Progenitor cell of endocrine pancreas (in vitro differentiated cells): ENCODE measurements at places on chromosomes 7 and 10.

- DNase-seq: no peak
These were observed 649.2 kb downstream of the SDK1 start for GRCh38 chr7:3950249-3950648.

DNA sequence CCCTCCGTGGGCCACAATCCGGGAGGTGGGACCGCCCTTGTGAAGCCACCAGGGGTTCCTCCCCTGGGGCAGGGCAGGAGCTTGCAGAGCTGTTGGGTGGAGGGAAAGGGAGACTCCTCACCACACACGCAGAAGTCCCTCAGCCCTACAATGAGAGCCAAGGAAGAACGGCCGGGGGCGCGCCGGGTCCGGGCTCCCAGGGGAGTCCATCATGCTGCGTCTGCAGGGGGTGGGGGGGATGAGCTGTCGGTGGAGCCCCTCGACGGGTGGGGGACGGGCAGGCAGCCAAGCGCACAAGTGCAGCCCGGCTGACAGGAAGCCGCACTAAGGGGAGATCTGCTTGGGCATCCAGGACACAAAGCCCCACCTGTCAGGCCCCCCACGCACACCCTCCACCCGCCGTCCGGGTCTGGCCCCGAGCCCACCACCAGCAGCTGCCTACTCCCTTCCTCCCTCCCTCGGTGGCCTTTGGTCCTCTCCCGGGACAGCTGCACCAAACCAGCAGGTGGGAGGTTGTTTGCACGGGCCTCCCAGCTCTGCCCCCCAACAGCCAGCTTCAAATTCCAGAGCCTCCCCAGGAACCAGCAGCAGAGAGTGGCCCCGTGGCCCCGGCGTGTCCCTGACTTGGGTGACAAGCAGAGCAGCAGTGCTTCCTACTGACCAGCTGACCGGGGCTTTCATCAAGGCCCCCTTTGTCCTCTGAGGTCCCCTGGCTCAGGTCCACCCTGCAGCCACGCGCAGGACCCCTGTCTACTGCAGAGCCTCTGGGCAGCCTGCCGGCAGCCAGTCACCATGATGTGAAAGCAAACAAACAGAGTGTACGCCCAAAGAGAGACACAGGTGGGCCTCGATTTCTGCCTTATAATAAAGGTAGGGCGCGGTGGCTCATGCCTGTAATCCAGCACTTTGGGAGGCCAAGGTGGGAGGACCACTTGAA lies 50.3 kb downstream of the HIP1 start:
- no peak for DNase-seq

GRCh38 chr7:121166916-121167315 lies 161.9 kb upstream of the WNT16 start:
- no peak for DNase-seq

GRCh38 chr7:32175099-32175498 lies 104.9 kb upstream of the PDE1C start:
- DNase-seq: no peak

GRCh38 chr7:12949060-12949931 lies 261.9 kb downstream of the ARL4A start:
- no peak for DNase-seq

GRCh38 chr7:26052706-26053105 lies 99.3 kb upstream of the NFE2L3 start:
- DNase-seq: no peak

- no peak for DNase-seq
These were observed 4.3 kb downstream of the ELOVL3 start for GRCh38 chr10:102230264-102230860.
